ENCODE measurements at places on chromosomes 6 and 20.

DNA sequence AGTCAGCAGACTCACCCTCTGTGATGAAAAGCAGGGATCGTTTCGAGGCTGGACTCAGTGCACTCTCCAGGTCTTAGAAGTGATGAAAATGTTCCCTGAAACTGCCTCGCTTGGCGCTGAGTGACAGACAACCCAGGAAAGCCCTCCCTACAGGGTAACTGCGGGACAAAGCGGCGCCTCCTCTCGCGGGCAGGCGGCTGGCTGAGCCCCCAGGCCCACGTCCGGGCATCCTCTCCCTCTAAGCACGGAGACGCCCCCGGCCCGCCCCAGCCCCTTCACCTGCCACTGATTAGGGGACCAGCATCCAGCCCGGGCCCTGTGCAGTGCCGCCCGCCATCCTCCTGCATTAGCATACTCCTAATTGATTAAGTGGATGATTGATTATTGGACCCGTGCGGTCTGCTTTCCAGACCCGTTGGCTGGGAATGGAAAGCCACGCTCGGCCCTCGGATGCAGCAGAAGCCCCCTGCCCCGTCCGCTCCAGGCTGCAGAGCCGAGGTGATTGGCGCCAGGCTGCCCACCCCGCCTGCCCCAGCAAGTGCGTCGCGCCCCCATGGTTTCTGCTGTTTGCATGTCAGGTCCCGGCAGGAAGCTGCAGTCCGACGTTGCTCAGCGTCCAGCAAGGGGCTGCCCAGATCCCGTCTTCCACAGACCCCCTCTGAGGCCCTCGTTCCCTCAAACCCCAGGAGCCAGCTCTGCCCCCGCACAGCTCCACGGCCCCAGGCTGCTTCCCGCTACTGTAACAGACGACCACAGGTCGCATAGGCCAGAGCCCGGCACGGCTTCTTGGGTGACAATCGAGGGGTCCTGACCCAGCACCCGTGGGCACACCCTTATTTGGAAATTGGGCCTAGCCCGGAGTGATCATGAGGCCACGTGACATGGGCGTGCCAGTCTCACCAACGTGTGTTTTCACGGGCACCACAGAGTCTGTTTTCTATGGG is 131.6 kb downstream of the DLL1 start:
- DNase-seq, result no peak

DNA sequence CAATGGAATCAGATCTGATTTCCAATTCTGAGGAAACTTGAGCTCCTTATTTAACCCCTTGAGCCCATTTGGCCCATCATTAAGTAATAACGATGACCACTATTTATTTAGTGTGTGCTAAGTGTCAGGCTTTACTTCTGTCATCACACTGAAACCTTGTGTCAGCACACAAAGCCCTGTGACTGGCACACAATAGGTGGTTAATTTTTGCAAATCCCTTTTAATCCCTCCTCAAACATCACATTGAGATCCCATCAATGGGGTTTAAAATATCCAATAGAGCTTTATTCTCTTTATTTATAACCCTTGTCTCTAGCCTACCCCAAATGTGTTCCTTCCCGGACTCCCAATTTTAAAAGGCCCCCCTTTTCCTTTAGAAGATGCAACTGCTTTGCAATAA is 656.8 kb upstream of the CHD6 start:
- DNase-seq, result no peak

GRCh38 chr6:23395381-23395780 is 730.6 kb upstream of the NRSN1 start:
- DNase-seq, result no peak

- DNase-seq, result no peak
Observed at GRCh38 chr6:15363164-15363522, 117.3 kb downstream of the JARID2 start.

DNA sequence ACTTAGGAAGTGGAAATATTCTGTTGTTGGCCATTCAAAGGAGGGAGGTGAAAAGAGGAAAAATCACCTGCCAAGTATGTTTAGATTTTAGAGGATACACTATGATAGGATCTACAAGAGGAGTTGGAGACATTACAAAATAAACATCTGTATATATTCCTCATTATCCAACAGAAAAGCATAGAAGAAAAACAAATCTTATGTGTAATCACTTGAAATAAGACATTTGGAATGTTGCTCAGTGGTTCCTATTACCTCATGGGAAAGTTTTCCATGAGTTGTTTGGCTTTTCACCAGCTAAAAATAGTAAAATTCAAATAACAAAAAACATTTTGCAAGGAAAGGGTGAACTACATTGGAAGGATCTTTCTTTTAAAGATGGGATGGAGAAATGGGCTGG is 76.7 kb upstream of the CARMIL1 start:
- DNase-seq, result no peak

DNA sequence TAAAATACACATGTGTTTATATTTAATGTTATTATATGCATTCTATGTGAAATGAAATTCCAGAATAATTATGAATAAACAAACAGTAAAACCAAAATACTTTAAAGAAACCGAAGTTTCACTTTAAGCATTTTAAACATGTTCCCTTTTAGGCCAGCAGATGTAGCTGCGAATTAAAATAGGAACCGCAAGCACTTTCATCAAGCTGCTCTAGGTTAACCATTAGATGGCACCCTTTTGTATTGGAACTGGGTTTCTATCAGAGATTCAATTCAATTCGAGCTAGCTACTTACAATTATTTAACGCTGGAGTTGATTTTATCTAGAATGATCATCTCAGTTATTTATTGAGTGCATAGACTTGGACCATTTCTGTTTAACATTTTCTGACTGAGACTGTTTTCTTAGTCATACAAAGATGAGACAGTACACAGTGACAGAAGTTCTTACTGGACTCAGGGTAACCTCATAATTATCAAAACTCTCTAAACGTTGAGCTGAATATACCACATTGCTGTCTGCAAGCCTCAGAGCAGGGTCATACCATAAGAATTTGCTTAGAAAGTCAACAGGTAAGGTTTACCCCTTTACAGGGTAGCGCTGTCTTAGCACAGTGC is 8.5 kb downstream of the TMEM242 start:
- DNase-seq, result peak; percentile 56

- no peak for DNase-seq
Observed at GRCh38 chr6:2855061-2855519, 13.4 kb upstream of the SERPINB1 start.

DNA sequence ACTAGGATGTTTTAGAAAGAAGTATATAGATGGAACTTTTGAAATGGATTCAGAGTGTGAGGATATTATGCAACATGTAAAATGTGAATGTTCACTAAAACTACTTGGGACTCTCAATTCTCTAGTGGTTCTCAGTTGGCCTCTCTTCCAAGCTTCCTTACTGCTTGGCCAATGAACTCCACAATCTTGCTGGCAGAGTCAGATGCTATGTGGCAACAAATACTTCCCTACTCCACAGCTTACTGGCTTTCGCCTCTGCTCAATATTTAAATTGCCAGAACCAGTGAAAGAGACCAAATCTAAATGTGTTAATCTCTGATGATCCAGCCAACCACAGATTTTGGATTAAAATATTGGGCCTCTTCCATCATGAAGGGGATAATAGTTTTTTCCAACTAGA is 138.4 kb downstream of the HTR1B start:
- DNase-seq, result no peak

DNA sequence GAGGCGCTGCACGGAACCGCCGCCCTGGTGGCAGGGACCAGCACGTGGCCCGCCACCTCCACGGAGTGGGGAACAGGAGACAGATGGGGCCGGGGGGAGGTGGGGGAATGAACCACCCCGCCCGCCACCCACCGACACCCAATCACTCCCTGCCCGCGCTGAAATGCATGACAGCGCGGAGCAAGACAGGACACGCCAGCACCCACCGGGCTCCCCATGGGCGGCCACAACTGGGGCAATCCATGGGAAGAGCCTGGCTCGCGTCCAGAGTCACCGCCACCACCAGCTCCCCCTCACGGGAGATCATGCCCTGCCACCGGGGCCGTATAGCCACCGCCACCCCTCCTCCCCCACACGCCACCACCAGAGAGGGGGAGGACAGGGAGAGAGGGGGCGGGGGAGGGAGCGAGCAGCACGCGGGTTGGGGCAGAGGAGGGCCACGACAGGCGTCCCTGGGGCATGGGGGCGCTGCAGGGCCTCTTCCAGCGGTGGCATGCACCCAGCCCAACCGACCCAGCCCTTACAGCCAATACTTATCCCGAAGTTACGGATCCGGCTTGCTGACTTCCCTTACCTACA is 744.3 kb upstream of the DEFB115 start:
- no peak for DNase-seq

DNA sequence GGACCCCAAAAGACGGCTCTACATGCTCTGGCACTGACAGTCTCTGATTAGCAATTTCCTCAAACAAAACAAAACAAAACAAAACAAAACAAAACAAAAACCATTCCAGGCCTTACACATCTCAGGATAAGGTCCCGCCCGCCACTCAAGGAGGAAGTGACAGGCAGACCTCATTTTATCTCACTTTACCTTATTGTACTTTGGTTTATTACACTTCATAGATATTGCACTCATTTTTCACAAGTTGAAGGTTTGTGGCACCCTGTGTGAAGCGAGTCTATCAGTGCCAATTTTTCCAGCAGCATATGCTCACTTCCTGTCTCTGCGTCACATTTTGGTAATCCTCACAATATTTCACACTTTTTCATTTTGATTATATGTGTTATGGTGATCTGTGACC is 15.2 kb downstream of the ZBP1 start:
- no peak for DNase-seq

- peak; percentile 53 for DNase-seq
Observed at GRCh38 chr6:8180327-8181159, 78.2 kb upstream of the EEF1E1 start.

GRCh38 chr6:36547646-36548400 is 544 bp upstream of the STK38 start:
- DNase-seq, result no peak

DNA sequence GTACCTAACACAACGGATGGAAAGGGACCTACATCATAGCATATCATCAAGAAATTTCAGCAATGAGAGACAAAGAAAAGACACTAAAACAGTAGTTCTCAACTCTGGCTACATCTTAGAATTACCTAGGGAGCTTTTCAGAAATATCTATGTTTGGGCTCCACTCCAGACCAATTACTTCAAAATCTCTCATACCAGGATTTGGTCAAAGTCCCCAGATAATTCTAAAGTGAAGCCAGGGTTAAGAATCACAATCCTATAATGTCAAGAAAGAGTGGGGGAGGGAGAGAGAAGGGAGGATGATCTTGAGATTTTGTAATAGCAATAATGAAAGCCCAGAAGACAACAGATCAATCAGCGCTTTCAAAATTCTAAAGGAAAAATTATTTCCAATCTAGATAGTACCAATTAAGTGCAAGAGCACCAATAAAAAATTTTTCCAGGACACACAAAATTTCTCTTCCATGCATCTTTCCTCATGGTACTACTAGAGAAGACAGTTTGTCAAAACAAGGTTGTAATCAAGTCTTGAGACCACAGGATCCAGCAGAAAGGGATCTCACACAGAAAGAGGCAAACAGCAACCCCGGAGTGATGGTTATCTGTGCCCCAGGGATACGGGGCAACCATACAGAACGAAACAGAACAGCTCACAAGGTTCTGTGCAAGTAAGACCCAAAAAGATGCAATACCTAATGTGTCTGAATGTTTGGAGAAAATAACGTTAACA is 152.9 kb upstream of the DST start:
- DNase-seq, result no peak

DNA sequence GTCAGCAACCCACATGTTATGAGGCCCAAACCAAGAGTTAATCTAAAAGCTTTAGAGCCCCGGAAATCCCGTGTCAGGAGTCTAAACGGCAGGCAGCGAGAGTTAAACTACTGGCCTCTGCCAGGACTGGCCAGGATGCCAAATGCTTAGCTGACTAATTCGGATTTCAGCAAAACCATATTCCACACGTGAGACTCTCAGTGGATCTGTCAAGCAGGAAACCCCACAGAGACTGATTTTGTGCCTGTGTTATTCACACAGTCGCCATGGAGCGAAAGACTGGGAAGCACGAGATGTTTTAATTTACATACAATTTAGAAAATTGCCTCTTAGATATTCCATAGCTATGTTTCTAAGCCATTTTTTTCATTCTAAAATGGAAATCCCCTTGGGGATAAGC is 152.9 kb downstream of the RNASET2 start:
- DNase-seq, result no peak

DNA sequence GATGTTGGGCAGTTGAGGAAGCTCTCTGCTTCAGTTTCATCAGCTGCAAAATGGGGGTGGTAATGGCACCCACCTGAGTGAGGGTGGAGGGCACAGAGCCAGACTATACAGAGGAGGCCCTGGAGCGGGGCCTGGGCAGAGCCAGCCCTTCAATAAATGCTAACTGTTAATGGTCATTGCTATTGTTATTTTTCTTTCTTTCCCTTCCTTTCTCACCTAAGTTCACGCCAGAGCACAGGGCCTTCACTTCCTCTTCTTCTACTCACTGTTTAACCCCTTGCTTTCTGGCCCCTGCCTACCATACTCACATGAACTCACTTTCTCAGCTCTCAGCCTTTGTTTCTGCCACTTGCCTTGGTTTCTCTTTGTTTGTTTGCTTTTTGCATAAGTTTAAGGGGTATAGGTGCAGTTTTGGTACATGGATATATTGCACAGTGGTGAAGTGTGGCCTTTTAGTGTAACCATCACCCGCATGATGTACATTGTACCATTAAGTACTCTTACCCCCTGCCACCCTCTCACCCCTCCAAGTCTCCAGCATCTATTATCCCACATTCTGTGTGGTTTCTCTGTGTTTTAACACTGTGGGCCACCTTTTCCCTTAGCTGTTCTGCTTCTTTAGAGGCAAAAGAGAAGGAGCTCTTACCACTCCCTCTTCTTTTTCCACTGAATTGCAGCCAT is 7.5 kb upstream of the RREB1 start:
- no peak for DNase-seq

- DNase-seq, result no peak
Observed at GRCh38 chr6:6657085-6657819, 68.7 kb downstream of the LY86 start.

GRCh38 chr6:167404385-167405049 is 79.6 kb downstream of the TTLL2 start:
- DNase-seq, result no peak

DNA sequence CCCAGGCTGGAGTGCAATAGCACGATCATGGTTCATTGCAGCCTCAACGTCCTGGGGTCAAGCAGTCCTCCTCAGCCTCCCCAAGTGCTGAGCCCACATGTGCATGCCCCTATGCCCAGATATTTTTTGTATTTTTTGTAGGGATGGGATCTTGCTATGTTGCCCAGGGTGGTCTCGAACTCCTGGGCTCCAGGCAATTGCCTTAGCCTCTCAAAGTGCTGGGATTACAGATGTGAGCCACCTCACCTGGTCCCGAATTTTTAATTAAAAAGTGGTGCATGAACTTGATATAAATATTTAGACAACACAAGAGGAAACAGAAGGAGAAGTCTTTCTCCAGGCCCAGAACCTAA is 7.1 kb upstream of the RNF114 start:
- DNase-seq, result no peak

Measured in urothelium cell line (cell line).